ENCODE measurements at places on chromosomes 2 and 18.

GRCh38 chr18:9941660-9942059 lies 27.8 kb downstream of the VAPA start:
- DNase-seq = no peak

- DNase-seq = no peak
Observed at GRCh38 chr18:62368100-62368499, 43.0 kb downstream of the TNFRSF11A start.

- DNase-seq = no peak
Observed at GRCh38 chr18:50518787-50519546, 40.9 kb upstream of the MAPK4 start.

DNA sequence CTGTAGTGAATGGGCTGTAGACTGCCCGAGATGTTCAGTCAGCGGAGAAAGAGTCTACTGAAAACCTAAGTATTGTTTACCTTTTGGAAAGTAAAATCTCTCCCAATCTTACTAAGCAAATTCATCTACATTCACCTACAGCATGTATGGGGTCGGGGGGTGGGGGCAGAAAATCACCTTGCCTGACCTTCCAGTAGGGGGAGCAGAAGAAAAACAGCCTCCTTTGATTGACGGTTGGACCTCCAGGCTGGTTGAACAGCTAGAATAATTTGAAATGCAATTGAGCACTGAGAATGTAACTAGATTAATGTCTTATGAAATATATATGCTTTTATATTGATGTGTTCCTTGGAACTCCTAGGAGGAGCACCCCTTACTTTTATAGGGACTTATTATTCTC lies 10.0 kb downstream of the LRATD1 start:
- no peak for DNase-seq

- no peak for DNase-seq
Observed at GRCh38 chr18:47604021-47604420, 326.4 kb downstream of the SMAD2 start.

Data from stimulated activated naive CD4-positive, alpha-beta T cell (primary cell).